T-cell (primary cell): ENCODE measurements at places on chromosomes 7 and 10.

GRCh38 chr7:31440511-31440910, 73.4 kb upstream of the ITPRID1 start:
- no peak for DNase-seq

GRCh38 chr10:13851906-13852305, 265.1 kb downstream of the PRPF18 start:
- no peak for DNase-seq

- no peak for DNase-seq
Measured at GRCh38 chr10:100886963-100887362, 25.8 kb upstream of the SLF2 start.

DNA sequence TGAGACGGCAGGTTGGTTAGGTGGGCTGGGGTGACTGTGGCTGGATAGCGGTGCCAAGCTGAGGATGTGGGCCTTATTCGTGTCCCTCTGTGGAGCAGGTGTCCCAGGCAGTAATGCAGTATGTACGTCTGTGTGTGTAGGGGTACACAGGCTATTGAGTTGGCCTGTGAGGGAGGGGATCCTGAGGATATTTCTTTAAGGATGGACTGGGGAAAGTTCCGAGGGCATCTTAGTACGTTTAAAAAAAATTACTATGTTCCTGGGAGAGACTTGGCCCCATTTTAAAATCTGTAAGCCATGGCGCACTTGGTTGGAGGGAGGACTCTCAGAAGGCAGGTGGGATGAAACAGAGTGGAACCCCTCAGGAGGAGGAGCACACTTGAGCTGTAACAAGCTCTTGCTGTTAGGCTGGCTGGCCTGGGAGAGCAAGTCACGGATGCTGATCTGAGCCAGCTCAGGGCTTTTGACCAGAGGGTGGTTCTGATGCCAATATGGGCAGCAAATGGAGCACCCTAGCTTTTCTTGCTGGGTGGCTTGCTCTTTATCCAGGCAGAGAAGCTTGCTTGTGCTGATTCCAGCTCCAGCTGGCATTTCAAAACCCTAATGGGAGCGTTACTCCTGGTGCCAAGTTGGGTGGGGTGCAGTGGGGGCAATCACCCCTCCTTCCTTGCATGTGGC, 765 bp downstream of the WBP1L start:
- no peak for DNase-seq

- DNase-seq: no peak
Measured at GRCh38 chr10:36676321-36676720, 449.1 kb upstream of the ANKRD30A start.

- DNase-seq: no peak
Measured at GRCh38 chr10:103123282-103124024, 69.6 kb downstream of the NT5C2 start.

- no peak for DNase-seq
Measured at GRCh38 chr7:157613575-157614322, 276.9 kb downstream of the DNAJB6 start.

DNA sequence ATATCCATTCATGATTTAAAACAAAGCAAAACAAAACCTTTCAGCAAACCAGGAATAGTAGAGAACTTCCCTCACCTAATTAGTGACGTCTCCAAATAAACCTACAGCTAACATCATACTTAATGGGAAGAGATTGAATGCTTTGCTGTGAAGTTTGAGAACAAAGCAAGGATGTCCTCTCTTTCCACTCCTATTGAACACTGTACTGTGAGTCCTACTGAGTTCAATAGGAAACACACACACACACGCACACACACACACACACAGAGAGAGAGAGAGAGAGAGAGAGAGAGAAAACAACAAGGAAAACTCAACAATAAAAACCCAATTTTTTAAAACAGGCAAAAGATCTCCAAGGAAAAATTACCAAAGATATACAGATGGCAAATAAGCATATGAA, 32.3 kb downstream of the PODXL start:
- DNase-seq: no peak

GRCh38 chr10:114605155-114605797, 52.8 kb downstream of the ABLIM1 start:
- no peak for DNase-seq

GRCh38 chr10:61837755-61838171, 63.7 kb upstream of the ARID5B start:
- no peak for DNase-seq

DNA sequence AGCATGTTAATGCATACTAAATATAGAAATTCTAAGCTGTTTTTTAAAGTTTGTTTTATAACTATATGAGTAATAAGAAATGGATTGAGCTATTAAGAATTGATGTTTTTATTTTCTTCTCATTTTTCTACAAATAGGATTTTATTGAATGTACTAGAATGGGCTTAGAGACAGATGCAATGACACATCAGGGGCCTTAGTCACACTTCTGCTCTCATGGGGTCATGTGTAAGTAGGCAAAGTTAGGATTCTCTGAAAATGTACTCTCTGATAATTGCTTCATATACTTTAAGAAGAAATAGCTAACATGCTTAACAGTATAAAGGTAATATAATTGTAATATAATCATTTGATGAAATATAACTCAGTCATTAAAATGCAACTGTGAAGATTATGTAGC, 154.6 kb downstream of the ZNF438 start:
- no peak for DNase-seq

GRCh38 chr10:44589944-44590449, 205.1 kb upstream of the CXCL12 start:
- DNase-seq: no peak

DNA sequence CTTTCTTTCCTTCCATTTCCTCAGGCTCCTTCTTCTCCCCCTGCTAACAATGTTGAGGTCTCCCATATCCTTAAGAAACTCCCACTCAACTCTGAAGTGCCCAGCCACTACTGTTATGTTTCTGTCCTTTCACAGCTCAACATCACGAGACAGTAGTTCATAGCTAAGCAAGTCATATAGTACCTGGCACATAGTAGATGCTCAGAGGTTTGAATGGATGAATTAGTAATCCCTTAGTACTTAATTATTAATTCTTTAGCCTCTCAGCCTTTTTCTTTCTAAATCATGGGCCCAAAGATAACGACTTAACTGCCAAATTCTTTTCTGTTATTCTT, 22.6 kb downstream of the CSGALNACT2 start:
- DNase-seq: no peak

GRCh38 chr7:157633465-157634185, 296.8 kb downstream of the DNAJB6 start:
- DNase-seq: no peak

DNA sequence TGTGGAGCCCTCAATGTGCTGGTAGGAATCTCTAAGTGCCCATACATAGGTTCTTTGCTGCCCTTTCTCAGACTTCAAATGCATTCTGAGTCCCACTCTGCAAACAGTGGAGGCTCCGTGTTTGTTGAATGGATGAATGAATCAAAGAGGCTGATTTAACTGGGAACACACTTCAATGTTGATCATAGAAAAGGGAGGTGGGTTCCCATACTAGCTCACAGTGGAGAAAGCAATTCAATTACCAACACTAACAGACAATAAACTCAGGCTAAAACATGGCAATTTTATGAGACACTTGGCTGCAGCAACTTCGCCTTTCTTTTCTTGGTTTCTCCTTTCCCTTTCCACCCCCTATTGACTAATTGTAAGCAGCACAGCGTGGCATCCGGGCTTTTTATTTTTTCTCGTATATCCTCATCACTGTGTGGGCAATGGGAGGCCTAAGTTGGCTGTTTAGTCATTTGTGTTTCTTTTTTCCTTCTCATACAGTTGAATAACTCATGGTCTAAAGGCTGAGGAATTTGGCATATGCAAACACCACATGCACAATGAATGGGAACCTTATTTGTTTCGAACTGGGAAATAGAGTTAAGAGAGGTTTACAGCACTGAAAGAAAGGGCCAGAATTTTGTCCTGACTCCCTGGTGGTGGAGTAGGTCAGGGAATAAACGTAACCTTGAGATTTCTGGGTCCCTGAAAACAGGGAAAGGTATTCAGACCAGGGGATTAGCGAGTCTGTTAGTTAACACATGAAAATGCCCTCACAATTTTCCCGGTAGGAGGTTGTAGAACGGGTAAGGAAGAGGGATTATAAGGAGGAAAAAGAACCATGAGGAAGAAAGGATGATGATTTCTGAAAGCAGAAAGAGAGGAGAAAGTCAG, 858.5 kb downstream of the KCNMA1 start:
- DNase-seq: no peak

DNA sequence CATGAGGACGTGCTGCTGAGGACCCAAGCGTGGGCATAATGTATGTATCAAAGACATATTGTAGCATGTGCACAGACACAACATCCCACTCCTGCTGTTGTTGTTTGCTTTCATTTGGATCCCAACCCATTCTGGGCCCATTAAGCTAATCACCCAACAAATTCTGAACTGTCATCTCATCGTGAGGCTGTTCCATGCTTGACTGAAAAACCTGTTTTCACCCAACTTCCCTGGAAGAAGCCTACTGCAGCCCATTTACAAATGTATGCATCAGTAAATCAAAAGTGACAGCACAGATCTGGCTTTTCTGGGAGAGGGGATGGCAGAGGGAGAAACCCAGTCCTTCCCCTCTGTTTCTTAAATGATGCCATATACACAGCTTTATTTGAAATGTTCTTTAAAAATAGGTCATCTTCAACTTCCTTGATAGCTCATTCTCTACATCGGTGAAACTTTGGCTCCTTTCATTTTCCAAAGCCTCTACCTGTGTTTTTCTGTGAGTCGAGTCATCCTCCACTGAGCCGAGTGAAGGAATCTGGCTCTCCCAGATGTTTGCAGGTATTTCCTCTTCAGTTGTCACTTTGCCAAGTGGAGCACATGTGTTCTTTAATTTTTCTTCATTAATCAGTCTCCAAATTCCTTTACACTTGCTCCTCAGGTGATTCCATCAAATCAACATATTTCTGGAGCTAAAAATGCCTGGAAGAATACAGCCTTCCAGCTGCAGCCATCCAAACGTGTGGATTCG, 151.8 kb downstream of the CHN2 start:
- no peak for DNase-seq

DNA sequence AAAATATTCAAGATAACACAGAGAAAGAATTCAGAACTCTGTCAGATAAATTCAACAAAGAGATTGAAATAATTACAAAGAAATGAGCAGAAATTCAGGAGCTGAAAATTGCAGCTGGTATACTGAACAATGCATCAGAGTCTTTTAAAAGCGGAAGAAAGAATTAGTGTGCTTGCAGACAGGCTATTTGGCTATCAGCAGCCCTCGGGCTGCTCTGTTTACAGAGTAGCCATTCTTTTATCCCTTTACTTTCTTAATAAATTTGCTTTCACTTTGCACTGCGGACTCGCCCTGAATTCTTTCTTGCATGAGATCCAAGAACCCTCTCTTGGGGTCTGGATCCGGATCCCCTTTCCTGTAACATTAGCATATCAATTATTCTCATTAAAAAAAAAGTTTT, 1040.0 kb downstream of the SORCS3 start:
- DNase-seq: no peak

GRCh38 chr7:6559896-6560295, 8.6 kb upstream of the GRID2IP start:
- DNase-seq: no peak

DNA sequence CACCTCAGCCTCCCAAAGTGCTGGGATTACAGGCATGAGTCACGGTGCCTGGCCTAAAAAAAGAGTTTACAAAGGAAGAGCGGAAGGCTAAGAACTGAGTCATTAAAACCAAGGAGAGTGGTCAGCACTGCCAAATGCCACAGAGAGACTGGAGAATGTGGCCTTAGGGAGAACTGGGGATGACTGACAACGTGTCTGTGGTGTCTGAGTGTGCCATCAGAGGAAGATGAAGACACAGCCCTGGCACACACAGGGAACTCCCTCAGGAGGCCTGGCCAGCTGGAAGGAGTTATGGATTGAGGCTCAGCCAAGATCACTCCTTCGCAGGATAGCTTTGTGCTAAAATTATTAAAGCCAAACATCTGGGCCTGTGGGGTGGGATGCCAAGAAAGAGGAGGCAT, 3.9 kb upstream of the INA start:
- DNase-seq: no peak

DNA sequence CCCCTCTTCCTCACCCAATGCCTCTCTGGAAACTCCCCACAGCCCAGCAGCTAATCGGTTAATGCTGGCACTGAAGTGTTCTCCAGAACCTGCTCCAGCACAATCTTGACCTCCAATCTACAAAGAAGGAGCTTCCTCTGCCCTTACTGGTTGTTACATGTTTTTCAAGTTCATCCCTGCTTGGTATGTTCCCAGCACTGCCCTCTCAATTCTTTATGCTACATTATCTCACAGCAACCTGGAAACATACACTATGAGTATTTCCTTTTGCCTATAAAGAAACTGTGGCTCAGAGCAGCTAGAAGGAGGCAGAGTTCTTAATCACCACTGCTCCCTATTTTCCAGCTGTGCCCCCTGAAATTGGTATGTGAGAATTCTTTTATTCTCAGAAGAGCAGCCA, 84.1 kb upstream of the KMT2E start:
- no peak for DNase-seq

- DNase-seq: no peak
Measured at GRCh38 chr10:120819366-120819765, 31.8 kb upstream of the WDR11 start.

GRCh38 chr7:739455-739982, 12.4 kb upstream of the PRKAR1B start:
- DNase-seq: no peak

DNA sequence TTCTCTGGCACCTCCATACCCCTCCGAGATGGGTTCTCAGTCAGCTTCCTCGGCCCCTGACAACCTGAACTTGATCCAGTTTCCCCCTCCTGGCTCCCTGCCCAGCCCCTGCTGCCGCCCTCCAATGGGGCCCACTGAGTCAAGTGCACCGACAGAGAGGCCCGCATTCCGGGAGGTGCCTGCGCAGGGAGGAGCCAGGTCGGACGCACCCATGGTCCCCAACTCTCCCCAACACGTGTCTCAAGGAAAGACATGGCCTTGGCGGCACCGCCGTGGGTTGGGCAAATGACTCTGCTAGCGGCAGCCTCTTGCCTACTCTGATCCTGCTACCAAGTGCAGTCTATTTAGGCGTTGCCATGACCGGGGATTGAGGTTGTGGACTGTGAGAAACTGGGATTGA, 275.3 kb downstream of the SNX13 start:
- no peak for DNase-seq

- no peak for DNase-seq
Measured at GRCh38 chr10:120995768-120996167, 144.6 kb downstream of the WDR11 start.

- no peak for DNase-seq
Measured at GRCh38 chr7:36066343-36066664, 86.8 kb upstream of the EEPD1 start.

DNA sequence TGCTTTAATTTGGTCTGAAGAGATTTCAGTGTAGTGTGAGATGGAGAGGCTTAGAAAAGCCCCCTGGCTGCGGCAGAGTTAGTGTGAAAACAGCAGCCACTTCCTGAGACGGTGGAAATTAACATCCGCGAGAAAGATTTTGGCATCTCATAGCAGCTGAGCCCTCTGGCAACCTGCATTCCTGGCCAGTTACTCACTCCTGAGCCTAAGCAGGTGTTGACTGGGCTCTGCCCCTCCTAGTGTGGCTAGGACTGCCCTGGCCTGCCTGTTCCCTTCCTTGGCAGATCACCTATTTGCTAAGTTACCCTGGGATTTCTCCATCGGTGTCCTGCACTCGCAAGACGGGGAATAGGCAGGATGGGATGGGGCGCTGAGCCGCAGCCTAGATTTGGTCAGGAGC, 57.6 kb upstream of the LMTK2 start:
- no peak for DNase-seq
